ENCODE measurements at places on chromosomes 2 and 18. TPM values are rescaled to one million over a fixed set of nuclear protein-coding genes. Genes with fewer than 3 reads are reported as not detected.

GRCh38 chr2:195124391-195125079 lies 532.5 kb upstream of the SLC39A10 start:
- no peaks in the 10 kb centered on the region for H3K36me3 ChIP-seq
- no peak overlapping the region for H3K4me3 ChIP-seq
- no peak for DNase-seq
- no peaks in the 10 kb centered on the region for H3K27me3 ChIP-seq
- H3K27ac ChIP-seq: no peak overlapping the region

DNA sequence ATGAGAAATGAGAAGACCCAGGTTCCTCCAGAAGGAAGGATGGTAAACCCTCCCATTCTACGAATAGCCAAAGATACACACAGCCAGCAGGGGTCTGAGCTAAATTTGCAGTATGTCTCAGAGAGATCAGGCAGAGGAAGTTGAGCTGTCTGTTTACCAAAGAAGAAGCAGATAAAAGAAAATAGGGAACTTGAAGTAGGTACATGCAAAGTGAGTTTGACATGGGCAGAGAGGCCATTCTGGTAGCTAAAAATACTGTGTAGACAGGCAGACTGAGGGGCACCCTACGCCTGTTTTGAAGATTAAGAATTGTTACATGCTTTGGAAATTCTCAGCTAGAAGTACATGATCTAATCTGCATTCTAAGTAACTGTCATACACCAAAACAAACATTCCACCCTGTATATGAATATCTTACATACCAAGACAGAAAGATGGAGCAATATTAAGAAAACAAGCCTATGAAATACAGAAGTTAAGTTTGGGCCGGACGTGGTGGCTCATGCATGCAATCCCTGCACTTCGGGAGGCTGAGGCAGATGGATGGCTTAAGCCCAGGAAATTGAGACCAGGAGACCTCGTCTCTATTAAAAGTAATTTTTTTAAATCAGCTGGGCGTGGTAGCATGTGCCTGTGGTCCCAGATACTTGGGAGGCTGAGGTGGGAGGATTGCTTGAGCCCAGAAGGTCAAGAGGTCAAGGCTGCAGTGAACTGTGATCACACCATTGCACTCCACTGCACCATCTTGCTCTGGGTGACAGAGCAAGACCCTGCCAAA lies 157.9 kb downstream of the ANKRD44 start:
- DNase-seq: no peak
- H3K4me1 ChIP-seq: peaks cover 67% of the 10 kb centered on the region
- H3K27me3 ChIP-seq: no peaks in the 10 kb centered on the region
- peak overlapping the region; percentile 86 for H3K27ac ChIP-seq

- H3K27ac ChIP-seq: no peak overlapping the region
- H3K4me1 ChIP-seq: peaks cover 43% of the 10 kb centered on the region
- peaks cover 2% of the 10 kb centered on the region for H3K36me3 ChIP-seq
- no peak for DNase-seq
Measured at GRCh38 chr2:238285653-238286082, 2.7 kb downstream of the PER2 start.

DNA sequence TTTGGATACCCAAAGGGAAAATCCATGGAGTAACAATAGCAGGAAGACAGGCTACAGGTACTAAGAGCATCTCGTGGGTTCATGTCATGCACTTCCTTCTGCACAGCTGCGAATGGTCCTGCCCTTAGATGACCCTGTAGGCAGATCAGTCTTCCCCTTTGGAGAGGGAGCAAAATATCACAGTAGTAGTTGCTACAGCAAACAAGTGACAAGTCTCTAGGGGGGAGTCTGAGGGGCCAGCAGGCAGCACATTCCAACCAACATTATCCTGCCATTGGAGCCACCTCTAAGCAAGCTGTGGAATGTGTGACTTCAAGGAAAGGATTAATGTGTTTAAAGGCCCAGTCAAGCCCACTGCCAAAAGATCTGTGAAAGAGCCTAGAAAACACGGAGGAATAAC lies 273.2 kb upstream of the PARD3B start:
- peaks cover 9% of the 10 kb centered on the region for H3K27me3 ChIP-seq
- no peaks in the 10 kb centered on the region for H3K36me3 ChIP-seq
- no peaks in the 10 kb centered on the region for H3K4me1 ChIP-seq
- no peak overlapping the region for H3K27ac ChIP-seq

GRCh38 chr2:54059504-54059903 lies 55.9 kb upstream of the ACYP2 start:
- no peak overlapping the region for H3K27ac ChIP-seq
- peaks cover 11% of the 10 kb centered on the region for H3K36me3 ChIP-seq
- H3K4me3 ChIP-seq: no peak overlapping the region

DNA sequence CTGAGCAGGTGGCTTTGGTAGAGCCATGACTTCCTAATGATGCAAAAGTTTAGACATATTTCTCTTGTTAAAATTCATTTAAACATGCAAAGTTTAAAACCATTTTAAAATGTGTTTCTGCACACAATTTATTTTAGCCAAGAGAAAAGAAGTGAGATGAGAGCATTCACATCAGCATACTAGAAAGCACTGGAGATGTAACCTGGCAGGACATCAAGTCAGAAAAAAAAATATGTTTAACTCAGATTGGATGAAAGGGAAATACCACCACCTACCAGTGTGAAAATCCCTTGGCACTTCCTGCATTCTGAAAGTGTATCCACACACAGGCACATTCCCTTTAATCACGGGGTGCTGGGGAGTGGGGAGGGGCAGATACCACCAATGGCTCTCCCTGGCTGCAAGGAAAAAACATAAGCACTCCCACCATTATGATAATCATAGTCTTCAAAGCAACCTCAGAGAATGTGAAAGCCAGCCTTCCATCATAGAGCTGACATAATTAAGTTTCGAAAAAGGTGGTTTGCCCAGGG lies 25.0 kb downstream of the DNER start:
- no peaks in the 10 kb centered on the region for H3K4me1 ChIP-seq
- H3K27ac ChIP-seq: no peak overlapping the region
- H3K27me3 ChIP-seq: peaks cover 25% of the 10 kb centered on the region
- no peaks in the 10 kb centered on the region for H3K36me3 ChIP-seq
- no peak overlapping the region for H3K4me3 ChIP-seq

GRCh38 chr2:182818925-182819324 lies 47.5 kb downstream of the FRZB start:
- H3K4me3 ChIP-seq: no peak overlapping the region
- no peaks in the 10 kb centered on the region for H3K36me3 ChIP-seq
- no peaks in the 10 kb centered on the region for H3K4me1 ChIP-seq
- H3K27me3 ChIP-seq: peaks cover 14% of the 10 kb centered on the region

DNA sequence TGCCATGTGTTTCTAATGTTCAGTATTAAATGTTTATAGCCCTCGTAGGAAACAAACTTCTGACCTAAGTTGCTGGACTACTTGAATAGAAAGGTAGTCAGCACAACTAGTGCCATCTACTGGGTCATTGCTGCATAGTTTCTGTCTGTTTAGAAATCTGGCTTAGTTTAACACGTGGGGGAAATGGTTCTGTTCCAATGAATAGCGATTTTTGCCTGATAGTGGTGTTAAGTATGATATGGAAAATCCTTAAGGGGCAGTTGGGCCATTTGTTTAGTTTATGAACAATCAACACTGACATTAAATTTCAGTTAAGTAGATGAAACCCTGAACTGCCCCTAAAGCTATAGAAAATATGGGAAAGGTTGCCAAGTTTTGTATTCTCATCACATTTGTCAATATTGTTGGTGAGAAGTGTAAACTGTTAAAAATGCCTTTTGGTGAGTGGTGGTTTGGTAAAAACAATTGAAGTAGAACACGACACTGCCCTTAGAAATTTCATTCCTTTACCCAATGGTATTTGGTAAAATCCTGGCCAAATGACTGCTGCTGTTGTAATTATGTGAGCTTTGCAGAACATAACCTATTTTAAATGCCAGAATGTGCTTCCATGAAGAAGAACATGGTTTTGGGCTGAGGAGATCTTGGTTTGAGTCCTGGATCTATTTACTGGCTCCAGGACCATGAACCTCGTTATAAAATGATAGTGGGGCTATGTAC lies 13.2 kb downstream of the NABP1 start:
- no peak overlapping the region for H3K4me3 ChIP-seq
- H3K27me3 ChIP-seq: no peaks in the 10 kb centered on the region
- H3K4me1 ChIP-seq: peaks cover 49% of the 10 kb centered on the region
- H3K27ac ChIP-seq: peak overlapping the region; percentile 61
- H3K36me3 ChIP-seq: peaks cover 16% of the 10 kb centered on the region

DNA sequence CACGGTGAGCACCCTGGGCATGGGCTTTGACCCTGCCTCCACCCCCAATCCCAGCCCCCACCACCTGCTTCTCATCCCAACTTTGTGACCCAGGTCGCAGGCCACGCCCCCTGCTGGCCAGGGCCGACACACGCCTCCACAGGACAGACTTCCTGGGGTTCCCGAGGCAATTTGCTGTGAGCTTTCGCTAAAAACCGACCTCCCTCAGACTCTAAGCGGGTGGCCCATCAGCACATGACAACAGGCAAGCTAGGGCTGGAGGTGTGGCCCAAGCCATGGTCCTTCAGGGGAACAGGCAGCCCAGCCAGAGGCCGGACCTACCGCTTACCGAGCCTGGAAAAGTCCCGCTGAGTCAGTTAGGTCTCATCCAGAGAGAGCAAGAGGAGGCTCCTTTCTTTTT lies 31.9 kb downstream of the C1QL2 start:
- H3K4me3 ChIP-seq: no peak overlapping the region
- no peaks in the 10 kb centered on the region for H3K4me1 ChIP-seq
- no peak overlapping the region for H3K27ac ChIP-seq
- DNase-seq: peak; percentile 29
- peaks cover 19% of the 10 kb centered on the region for H3K27me3 ChIP-seq
- no peaks in the 10 kb centered on the region for H3K36me3 ChIP-seq

- H3K4me1 ChIP-seq: peaks cover 65% of the 10 kb centered on the region
- no peak for DNase-seq
- H3K27me3 ChIP-seq: no peaks in the 10 kb centered on the region
- H3K36me3 ChIP-seq: peaks cover 10% of the 10 kb centered on the region
- peak overlapping the region; percentile 40 for H3K4me3 ChIP-seq
Measured at GRCh38 chr2:207505171-207505570, 24.6 kb upstream of the CREB1 start.

Gene TLX2
- 0.12 TPM for total RNA-seq

Gene REG3A
- total RNA-seq: not detected

Gene ZAP70
- total RNA-seq: 204 TPM

Gene EFHD1
- 1.1 TPM for total RNA-seq

Gene MAP3K20
- 11.0 TPM for total RNA-seq

Gene RSAD2
- 10.0 TPM for total RNA-seq

Measured in activated naive CD8-positive, alpha-beta T cell treated with anti-CD3 and anti-CD28 coated beads for 36 hours (primary cell).